Urothelium cell line (cell line): ENCODE measurements at places on chromosomes 12 and 14.

GRCh38 chr12:79949098-79949497, 14.2 kb upstream of the PPP1R12A start:
- DNase-seq: no peak

- no peak for DNase-seq
Observed at GRCh38 chr14:98698341-98698740, 573.7 kb downstream of the BCL11B start.

GRCh38 chr14:61608245-61609165, 86.8 kb upstream of the HIF1A start:
- DNase-seq: no peak

DNA sequence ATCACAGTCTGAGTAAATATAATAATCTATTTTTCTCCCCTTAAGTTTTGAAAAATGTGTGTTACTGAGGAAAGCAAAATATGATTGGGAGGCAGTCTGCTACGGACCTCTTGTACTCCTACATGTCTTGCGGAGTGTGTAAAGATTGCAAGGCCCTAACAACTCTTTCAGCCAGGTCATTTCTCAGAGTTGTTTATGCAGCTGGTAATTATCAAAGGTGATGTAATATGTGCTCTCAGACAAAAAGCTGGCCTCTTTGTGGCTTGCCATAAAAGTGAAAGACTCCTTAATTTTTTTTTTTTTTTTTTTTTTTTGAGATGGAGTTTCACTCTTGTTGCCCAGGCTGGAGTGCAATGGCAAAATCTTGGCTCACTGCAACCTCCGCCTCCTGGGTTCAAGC, 40.5 kb upstream of the MON2 start:
- DNase-seq: no peak

GRCh38 chr14:95268350-95268749, 51.4 kb downstream of the CLMN start:
- no peak for DNase-seq

- no peak for DNase-seq
Observed at GRCh38 chr12:52082669-52082987, 3.1 kb downstream of the SMIM41 start.

DNA sequence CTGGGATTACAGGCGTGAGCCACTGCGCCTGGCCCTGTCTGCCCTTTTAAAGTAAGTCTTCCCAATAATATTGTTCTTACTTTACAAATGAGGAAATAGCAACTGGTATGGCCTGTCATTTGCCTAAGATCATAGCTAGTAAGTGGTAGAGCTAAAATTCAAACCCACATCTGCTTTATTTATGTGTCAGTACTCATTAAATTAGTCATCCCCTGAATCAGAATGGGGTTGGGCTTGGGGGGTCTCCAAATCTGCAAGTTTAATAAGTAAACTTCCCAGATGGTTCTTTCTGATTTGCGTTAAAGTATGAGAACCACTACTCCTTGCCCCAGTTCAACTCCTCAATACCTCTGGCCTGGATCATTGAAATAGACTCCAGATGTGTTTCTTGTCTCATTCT, 96.2 kb downstream of the FAR2 start:
- no peak for DNase-seq

DNA sequence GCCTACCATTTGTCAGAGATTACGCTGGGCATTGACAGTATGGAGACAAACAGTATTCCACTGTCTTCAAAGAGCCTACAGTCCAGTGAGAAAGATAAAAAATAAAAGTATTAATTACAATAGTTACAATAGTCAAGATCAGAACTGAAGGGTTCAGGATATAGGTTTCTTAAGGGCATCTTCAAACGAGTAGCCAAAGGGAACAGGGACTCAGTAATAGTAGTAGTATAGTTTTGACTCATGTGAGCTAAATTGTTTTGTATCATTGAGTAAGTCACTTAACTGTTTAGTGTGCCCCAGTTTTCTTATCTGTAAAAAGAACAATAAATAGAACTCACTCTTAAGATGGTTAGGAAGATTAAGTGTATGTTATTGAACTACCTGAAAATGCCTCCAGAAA, 123.6 kb downstream of the METTL25 start:
- no peak for DNase-seq

DNA sequence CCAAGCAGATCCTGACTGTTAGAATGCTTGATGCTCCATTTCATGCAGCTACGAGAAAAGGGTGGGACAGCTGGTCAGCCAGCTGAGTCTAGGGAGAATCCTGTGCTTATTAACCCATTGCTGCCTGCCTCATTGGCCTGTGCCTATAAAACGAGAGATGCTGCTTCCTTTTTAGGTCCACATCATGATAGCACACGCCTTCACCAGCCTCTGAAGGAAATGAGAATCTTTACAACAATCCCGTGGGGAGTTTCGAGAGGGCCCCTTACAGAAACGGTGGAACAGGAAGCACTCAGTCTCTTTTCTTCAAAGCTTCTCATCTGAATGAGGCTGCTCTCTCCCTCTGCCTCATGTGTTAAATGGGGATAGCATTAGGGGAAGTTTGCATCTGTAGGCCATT, 147.3 kb upstream of the RFLNA start:
- no peak for DNase-seq

DNA sequence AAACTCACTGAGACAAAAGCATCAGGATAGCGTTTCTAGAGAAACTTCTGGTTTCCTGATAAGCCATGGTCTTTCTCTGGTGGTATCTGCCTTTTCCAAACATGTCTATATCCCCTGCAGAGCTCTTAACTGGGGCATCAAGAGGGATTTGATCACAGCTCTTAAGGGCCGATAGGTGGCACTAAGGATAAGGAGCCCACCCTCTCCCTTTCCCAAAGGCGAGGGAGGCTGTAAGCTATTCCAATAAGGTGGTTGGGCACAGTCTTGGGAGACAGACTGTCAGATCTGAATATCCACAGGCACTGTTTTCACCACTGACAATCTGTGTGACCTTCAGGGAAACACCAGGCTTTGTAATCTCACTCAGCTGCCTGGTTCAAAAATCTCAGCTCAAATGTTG, 206.0 kb downstream of the ADGRD1 start:
- DNase-seq: no peak

- no peak for DNase-seq
Observed at GRCh38 chr12:24913130-24913529, 35.8 kb downstream of the BCAT1 start.

- DNase-seq: no peak
Observed at GRCh38 chr14:68229423-68230100, 410.0 kb downstream of the RAD51B start.
